ENCODE measurements at places on chromosomes 12 and 14.

DNA sequence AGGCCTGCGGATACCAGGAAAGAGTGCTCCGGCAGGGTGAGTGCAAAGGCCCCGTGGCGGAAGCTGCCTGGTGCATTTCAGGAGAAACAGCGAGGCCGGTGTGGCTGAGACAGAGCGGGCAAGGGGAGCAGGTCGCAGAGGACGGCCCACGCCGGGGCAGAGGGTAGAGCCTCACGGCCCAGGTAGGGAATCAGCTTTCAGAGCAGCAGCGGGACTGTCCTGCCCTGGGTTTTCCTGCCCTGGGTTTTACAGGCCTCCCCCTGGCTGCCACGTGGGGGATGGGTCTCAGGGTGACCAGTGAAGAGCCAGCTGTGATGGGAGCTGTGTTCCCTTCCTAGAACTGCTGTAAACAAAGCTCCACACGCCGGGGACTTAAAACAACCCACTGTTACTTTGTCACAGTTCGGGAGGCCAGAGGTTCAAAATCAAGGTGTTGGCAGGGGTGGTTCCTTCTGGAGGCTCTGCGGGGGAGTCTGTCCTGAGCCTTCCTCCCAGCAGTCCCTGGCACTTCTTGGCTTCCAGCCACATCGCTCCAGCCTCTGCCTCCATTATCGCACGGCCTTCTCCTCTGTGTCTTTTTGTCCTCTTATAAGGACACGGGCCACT lies 10.4 kb downstream of the NCOR2 start:
- DNase-seq, result no peak

- no peak for DNase-seq
These were observed at the start of gene ASCL1 for GRCh38 chr12:102957339-102958050. ASCL1 (plus strand) TSS chr12:102957674; CDS start chr12:102958245, 571 bp downstream.

GRCh38 chr14:40417777-40418401 lies 985.7 kb upstream of the FBXO33 start:
- DNase-seq, result peak; percentile 3

DNA sequence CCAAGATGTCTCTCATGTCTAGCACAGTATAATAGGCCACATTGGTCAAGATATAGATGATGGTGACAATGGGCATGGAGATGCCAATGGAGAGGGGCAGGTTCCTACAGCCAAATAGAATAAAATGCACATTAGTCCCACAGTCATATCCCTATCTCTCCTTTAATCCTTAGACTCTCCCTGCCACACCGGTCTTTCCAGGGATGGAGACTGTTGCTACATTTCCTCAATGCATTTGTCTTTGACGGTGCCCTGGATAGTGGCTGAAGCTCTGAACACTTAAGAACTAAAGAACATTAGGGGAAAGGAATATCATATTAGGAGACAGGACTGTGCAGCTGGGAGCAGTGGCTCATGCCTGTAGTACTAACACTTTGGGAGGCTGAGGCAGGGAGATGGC lies 9.7 kb downstream of the OXA1L start:
- no peak for DNase-seq

- no peak for DNase-seq
These were observed 19.3 kb downstream of the CYP46A1 start for GRCh38 chr14:99703381-99703780.

DNA sequence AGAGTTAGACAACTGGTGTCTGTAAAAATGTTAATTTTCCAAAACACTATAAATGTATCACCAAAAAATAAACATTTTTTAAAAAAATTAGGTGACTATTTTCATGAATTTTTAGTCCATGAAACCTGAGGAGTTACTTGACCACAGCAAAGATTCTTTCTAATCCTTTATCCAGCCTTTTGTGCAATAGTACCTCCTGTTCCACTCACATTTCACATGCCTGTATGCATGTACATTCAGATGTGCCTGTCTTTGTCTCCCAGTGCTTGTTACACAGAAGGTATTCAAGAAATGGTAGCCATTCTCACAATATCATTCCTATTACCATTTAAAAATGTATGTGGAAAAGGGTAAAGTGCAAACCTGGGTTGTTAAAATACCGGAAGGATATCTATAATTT lies 857.0 kb downstream of the DIO2 start:
- no peak for DNase-seq

- no peak for DNase-seq
These were observed 337.9 kb upstream of the NOVA1 start for GRCh38 chr14:26935733-26936132.

GRCh38 chr14:69054030-69054429 lies 74.9 kb upstream of the ACTN1 start:
- no peak for DNase-seq

GRCh38 chr12:104790296-104791125 lies 167.6 kb downstream of the SLC41A2 start:
- DNase-seq, result peak; percentile 5

DNA sequence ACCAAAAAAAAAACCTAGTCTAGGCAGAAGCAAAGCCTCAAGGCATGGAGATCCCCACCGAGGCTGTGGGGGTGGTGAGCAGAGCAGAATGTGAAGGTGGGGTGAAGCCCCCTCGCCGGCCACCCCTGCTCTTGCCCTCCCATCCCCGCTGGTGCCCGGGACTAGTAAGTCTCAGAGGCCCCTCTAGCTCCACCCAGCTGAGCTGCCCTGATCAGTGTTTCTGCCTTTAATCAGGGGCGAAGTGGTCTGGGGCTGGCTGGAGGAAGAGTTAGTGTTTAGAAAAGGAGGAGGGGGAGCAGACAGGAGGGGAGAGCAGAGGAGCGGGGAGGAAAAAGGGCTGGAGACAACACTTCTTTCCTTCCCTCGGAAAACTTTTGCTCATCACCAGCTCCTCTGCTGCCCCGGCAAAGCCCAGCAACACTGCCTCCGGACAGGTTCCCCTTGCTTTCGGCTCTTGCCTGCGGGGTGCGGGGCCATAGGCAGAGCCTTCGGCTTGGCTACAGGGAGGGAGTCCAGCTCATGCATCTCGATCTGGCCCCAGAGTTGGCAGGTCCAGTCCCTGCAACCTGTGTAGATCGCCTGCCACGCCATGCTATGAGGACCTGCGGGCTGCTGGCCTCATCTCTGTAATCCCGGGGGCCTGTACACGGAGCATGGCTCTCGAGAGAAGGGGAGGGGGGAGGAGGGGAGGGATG lies 3.4 kb upstream of the DLK1 start:
- no peak for DNase-seq

- no peak for DNase-seq
These were observed 1196.4 kb downstream of the VRK1 start for GRCh38 chr14:97993508-97994019.

DNA sequence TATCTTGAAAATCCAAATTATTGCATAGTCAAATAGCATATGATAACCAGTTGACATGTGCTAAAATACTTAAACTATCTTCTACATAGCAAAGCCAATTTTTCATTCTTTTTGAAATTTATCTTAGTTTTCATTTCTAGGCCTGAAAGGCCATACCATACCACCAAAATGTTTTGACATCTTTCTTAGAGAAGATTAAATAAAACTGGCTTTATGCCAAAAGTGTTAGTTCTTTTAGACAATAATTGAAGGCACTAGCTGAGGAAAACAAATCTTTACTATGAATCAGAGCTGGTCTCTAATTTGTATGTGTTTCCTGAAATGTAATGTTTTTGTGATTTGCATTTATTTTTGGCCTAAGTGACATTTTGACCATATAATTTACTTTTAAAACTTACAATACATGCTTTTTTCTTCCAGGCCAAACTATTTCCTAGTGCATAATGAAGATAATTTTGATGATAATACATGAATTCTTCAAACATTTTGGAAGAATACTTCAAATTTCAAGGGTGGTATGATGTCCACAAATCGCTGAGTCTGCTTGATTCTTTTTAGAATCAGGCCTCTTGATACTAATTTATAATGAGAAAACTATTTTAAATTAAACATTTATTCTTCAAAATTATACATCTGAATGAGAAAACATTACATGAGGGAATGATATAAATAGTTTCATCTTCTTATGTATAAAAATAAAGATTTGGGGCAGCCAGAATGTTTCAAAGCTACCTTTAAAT lies 6.5 kb upstream of the KCNMB4 start:
- no peak for DNase-seq

GRCh38 chr12:77648716-77649115 lies 182.0 kb upstream of the NAV3 start:
- DNase-seq, result no peak

- DNase-seq, result no peak
These were observed 379.7 kb upstream of the DDHD1 start for GRCh38 chr14:53532853-53533252.

DNA sequence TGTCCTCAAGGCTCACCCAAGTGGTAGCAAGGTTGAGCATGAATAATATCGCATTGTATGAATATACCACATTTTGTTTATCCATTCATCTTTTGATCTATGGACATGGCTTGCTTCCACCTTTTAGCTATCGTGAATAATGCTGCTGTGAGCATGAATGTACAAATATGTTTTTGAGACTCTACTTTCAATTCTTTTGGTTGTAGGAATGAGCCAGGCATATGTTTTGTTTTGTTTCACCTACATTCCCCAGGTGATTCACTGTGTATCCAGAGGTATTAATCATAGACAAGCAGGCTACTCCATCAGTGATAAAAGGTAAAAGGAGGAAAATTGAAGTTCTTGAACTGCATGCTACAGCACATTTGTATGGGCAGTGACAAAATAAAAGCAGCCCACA lies 35.8 kb downstream of the CDKL1 start:
- no peak for DNase-seq

DNA sequence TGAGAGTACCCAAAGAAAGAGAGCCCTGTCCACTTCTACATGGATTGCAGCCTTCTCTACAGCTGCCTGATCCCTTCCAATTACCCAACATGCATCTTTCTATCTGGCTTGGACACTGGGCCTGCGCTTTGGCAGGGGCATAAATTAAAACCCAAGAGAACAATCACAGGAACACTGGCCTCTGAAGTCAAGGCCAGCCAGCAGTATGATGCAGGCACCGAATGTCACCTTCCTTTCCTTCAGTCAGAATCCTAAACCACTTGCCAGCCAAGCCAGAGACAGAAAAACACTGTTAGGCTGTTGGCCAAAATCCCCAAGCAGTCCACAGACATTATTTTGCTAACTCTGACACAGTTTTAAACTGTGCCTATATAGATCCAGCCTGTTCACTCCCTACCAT lies 113.7 kb downstream of the DUSP6 start:
- no peak for DNase-seq

- no peak for DNase-seq
These were observed 1.2 kb downstream of the UNC119B start for GRCh38 chr12:120711411-120711810.

DNA sequence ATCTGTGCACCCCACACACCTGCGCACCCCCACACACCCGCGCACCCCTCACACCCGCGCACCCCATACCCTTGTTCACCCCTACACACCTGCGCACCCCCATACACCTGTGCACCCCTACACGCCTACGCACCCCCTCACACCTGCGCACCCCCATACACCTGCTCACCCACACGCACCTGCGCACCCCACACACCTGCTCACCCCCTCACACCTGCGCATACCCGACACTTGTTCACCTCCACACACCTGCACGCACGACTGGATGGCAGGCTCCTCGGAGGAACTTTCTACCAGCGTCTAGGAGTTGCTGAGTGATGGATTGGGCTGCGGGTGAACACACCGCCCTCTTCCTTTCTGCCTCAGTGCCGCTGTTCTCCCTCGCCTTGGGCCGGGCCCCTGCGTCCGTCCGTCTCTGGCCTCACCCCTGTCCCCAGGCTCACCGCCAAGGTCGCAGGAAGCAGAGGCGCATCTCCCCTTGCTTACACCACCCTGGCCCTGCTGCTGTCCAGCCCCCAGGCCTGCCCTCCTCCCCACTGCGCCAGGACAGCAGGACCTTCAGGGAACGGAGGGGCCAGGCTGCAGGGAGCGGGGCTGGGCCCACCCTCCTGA lies 20.7 kb upstream of the TMEM106C start:
- no peak for DNase-seq

DNA sequence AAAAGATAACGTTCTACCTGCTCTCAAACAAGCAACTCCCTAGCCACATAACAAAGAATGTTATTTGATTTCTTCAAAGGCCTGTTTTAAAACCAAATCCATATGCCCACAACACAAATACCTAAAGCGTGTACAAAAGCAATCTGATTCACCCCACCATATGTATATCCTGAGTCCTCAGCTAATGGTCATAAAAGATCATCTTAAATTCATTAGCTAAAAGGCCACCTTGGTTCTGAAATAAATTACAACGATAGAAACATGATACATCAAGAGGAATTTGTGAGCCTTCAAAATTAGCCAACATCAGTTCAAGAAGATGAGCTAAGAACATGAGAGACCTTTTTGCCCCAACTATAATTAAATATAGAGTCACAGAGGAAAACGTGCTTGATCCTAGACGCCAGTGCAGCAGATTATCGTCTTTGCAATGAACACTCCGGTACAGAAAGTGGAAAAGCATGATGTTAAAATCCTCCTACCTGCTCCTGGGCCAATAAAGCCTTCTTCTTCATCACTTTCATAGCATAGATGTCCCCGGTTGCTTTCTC lies 20.0 kb downstream of the CIT start:
- no peak for DNase-seq

- DNase-seq, result no peak
These were observed 16.1 kb upstream of the PLEKHG6 start for GRCh38 chr12:6294156-6295093.

- no peak for DNase-seq
These were observed 88.8 kb downstream of the GALNT8 start for GRCh38 chr12:4809013-4809448.

DNA sequence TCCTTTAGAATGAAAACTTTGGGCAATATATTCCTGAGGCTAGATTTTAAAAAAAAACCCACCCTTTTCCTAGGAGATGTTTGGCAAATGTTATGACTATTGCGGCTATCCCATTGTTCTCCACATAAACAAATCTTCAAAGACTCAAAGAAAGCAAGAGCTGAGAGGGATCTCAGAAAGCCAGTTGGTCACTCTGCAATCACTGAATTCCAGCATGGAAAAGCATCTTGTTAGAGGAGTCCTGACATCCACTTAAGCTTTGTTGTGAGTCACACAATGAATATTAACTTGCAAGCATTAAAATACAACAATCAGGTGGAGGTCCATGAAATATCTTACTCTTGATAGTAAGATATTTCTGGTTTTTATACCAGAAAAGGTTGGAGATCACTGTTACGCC lies 11.0 kb upstream of the PTPRB start:
- no peak for DNase-seq

DNA sequence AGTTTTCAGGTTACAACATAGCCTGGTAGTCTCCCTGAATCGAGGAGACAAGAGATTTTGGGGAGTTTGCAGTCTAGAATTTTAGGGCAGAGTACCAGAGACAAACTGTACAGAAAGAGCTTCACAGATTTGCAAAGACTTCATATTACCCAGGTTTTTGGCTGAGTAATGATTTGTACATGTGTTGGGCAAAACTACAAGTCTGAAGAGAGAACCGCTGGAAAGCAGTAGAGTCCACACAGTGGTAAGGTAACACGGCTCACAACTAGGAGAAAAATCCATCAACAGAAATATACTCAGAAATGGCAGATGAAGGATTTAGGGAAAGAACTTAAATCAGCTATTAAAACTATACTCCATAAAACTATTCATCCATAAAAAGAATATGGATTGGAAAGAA lies 25.7 kb downstream of the FBXO33 start:
- DNase-seq, result no peak

GRCh38 chr12:63313139-63313538 lies 162.1 kb upstream of the AVPR1A start:
- DNase-seq, result no peak

Measured in stimulated activated CD4-positive, alpha-beta T cell treated with anti-CD3 and anti-CD28 coated beads, Interleukin-12 subunit alpha, Interleukin-12 subunit beta, amount 100 ng/mL, for 24 hours (primary cell).